Stimulated activated CD4-positive, alpha-beta T cell treated with anti-CD3 and anti-CD28 coated beads, Interleukin-1b, Interleukin-23, amount 100 ng/mL, for 1 hour (primary cell): ENCODE measurements at places on chromosomes 7 and 10.

DNA sequence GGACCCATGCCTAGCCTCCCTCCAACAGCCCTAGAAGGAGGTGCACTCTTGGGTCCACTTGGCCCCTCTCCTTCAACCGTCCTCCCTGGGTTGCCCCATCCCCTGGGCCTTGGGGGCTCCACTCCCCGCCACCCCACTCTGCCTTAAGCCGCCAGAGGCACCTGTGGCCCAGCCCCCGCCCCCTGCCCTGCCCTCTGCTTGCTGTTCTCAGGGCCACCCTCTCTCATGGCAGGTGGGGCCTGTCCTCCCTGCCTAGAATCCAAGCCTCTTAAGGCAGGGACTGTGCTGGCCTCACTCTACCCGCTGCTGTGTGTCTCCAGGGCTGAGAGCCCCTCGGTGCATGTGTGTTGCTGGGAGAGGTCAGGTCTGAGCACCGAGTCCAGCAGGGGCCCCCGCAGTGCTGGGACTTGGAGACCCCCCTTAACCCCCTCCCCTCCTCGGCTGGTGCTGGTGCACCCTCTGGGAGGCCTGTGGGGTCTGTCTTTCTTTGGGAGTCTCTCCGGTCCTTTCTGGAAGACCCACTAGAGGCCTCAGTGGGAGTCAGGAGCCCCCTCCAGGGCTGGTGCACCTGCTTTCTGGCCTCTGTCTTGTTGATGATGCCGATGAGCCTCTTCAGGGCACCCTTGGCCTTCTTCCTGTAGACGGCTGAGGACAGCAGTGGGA is 43.8 kb downstream of the CFAP46 start:
- no peak for DNase-seq

DNA sequence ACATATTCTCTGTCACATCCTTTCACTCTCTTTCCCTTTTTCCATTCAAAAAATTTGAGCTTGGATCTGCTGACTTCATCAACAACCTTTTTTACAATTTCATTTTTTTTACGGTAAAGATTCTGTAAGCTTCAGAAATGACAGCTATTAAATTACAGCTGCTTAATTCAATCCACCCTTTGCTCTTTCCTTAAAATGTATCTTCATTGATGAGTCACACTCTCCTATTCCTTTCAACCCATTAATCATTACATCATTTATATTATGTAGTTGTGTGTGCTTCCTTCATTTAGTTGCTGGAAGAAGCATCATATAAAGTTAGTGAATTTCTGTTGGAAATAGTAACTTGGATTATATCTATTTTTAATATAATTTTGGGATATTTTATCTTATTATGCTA is 67.1 kb upstream of the MAGI2 start:
- DNase-seq: no peak

- no peak for DNase-seq
These were observed 95.6 kb downstream of the USP6NL start for GRCh38 chr10:11515596-11516430.

GRCh38 chr10:24744946-24745345 is 21.3 kb upstream of the ARHGAP21 start:
- DNase-seq: no peak

GRCh38 chr7:159068893-159069448 is 75.7 kb downstream of the VIPR2 start:
- DNase-seq: no peak

DNA sequence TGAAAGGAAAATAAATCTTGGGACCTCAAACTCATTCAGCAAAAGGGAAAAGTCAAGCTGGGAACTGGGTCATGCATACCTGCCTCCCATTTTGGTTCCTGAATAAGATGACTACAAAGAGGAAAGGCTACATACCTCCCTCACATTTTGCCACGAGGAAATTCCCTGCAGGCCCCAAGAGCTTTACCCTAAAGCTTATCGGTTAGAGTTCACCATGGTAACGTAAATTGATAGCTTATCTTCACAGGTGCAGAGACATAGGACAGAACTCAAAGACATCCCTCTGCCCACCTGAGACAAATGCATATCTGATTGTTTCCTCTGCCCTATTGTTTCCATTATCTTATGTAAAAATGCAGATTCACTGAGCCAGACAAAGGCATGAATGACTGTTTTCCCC is 31.5 kb upstream of the GRB10 start:
- no peak for DNase-seq

GRCh38 chr10:27771231-27771630 is 25.6 kb upstream of the MKX start:
- no peak for DNase-seq

DNA sequence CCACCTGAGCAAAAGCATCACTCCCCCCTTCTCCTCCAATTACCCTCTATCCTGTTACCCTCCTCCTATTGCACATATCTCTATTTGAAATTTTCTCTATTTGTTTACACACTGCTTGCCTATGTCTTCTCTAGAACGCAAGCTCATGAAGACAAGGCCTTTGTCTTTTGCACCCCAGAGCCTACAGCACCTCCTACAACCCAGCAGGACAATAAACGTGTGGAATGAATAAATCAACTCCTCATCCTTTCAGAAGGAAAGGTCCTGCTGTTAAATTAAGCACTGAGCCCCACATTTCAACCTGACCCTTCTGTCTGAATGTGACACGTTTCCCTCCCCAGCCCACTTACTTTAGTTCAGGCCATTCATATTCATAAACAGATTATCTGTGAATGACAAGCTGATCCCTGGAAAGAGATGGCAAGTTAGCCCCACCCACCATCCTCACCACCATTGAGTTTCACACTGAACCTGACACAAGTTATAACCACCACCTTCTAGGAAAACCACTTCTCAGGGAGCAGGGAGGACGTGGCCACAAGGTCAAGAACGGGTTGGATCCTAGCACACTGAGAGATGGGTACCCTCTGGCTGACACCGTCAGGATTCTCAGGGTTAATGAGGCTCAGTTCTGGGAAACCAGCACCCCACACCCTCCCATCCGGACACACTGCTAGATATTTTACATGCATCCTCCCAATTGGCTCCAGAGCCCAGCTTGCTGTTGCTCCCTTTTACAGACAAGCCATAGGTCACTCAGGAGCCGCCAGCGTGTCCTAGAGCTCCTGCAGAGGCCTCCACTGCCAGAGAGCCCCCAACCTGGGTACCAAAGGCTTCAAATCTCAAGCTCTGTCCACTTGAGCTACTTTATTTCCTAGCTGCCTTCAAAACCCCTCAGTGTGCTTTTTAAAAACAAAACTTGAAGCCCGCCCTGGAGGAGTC is 934 bp downstream of the PRTFDC1 start:
- DNase-seq: no peak

DNA sequence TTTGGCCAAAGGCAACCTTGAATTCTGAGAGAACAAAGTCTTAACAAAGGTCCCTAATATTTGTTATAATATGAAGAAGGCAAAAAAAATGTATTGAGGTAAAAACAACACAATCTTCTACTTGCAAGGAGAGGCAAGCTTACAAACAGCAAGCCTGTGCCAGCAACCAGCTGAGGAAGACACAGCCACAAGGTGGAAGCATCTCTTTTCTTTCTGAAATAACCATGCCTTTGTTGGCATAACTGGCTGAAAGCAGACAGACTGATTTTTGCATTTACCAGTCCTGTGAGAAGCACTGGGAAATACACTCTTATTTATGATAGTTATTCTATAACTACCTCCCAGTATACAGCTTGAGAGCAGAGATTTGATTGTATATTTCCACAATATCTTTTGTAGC is 292.0 kb downstream of the PHTF2 start:
- no peak for DNase-seq

- DNase-seq: no peak
These were observed 42.1 kb upstream of the EFCAB10 start for GRCh38 chr7:105623378-105623777.

DNA sequence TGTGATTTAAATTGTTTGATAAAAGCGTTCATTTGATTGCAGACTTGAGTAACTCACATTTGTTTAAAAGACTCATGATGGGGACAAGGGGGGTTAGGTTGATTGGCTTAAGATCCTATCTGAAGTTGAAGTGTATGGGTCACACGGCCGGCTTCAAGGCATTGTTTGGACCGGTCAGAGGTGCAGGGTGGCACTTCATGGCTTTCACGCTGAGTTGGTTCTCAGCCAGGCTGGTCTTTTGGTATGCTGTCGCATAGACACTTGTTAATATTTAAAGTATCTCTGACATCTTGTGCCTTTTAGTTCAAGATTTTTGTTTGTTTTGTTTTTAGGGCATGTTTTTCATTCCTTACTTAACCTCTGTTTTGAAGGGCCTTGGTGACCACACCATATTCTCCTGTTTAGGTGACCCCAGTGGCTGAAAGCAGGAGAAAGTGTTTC is 58.1 kb downstream of the CCNY start:
- no peak for DNase-seq

- DNase-seq: no peak
These were observed 111.2 kb downstream of the PTPRN2 start for GRCh38 chr7:158476331-158476932.

DNA sequence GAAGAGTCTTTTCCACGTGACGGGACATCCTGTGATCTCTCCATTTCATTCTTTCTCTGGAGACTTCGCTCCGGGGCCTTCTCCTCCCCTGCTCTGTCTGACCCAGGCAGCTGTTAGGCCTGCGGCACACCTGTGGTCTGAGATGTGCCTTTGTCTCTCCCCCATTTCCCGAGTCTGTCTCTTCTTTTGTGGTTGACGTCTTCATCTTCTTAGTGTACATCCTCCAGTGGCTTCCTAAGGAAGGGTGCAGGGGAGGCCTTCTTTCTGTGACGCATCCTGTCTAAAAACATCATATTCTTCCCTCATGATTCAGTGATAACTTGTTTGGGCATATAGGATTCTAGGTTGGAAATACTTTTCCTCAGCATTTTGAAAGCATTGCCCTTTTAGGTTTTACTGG is 17.2 kb upstream of the ATP6V0E2 start:
- no peak for DNase-seq

DNA sequence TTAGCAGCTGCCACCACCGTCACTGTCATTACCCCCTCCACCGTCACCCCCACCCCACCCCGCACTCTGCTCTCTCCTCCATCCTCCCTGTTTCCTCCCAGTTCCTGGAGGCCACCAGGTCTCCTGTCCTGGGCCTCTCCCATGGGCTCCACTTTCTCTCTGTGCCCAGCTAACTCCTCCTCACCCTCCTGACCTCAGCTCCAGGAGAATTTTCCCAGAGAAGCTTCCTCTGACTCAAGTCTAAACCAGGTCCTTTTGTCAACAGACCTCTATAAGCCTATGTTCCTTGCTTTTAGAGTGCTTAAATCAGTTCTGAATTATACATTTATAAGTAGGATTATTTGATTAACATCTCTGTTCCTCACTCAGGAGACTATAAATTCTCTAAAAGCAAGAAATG is 150.0 kb downstream of the ARHGAP12 start:
- DNase-seq: no peak

- DNase-seq: no peak
These were observed 87.3 kb upstream of the KAT6B start for GRCh38 chr10:74738985-74739567.

DNA sequence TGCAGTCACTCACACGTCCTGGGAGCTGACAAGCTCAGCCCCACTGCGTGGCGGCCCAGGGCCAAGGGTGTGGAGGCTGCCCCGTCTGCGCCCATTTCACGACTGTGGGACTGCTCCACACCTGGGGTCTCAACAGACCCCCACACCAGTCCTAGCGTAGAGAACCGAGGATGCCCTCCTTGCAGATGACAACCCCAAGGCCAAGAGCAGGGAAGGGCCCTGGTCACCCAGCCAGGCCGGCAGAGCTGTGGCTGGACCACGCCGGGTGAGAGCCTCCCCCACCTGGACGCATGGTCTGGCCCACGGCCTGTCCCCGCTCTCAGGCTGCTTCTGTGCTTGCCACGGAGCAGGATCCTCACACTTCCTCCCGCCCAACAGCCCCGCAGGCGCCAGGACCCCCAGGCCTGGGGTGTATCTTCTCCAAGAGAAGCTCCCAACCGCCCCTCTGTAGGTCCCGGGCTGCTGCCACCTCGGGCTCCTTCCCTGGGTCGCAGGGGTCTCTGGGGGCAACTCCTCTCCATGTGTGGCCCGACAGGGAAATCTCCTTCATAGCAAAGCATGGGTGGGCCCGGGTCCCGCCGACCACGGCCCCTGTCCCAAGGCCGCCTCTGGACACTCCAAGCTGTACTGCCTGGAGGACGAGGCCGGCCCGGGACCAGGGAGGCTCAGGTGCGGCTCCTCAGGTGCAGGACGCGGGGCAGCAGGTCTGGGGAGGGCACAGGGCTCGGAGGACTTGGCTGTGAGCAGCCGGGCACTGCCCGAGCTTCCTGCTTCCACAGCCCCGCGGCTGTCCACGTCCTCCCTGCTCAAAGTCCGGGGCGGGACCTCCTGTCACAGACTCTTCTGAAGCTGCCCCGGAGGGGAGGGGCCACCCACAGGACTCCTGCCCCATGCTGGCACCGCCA is 88.8 kb downstream of the FOXL3 start:
- DNase-seq: no peak

DNA sequence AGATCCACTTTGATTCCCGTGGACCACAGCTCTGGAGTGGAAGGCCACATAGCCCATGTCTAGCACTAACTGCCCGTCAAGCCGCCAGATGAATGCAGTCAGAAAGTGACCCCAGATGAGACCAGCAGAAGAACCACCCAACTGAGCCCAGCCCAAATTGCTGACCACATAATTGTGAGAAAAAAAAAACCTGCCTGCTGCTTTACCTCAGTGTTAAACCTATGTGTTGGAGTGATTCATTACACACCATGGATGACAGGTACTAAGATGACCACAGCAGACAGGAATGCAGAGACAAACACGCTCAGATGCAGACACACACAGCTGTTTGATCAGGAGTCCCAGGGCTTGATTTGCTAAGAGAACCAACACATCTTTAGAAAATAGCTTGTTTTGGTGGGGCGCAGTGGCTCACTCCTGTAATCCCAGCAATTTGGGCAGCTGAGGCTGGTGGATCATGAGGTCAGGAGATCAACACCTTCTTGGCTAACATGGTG is 168.1 kb upstream of the PPP2R2D start:
- no peak for DNase-seq

- no peak for DNase-seq
These were observed 65.0 kb downstream of the PIP4K2A start for GRCh38 chr10:22649390-22649841.

DNA sequence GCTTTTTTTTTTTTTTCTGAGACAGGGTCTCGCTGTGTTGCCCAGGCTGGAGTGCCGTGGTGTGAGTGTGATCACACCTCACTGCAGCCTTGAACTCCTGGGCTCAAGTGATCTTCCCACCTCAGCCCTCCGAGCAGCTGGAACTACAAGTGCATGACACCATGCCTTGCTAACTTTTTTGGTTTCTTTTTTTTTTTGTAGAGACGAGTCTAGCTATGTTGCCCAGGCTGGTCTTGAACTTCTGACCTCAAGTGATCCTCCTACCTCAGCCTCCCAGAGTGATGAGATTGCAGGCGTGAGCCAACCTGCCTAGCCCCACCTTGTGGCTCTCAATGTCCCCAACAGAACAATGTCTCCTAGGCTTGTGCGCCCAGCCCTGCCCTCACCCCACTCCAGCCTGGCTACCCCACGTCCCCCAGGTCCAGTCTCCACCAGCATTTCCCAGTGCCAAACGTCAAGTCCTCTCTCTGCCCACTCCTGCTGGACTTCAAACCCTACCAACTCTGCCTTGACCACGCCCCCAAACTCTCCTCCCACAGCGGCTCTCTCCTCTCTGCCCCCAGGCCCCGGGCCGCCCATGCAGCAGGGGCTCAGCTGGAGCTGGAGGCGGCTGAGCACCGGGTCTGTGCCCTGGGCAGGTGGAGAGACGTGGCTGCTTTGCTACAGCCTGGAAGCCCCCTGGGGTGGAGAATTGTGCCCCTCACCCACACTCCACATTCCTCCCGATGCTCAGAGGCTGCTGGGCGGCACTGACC is 18.9 kb downstream of the BHLHA15 start:
- DNase-seq: no peak
